ENCODE measurements at places on chromosomes 2 and 18.

DNA sequence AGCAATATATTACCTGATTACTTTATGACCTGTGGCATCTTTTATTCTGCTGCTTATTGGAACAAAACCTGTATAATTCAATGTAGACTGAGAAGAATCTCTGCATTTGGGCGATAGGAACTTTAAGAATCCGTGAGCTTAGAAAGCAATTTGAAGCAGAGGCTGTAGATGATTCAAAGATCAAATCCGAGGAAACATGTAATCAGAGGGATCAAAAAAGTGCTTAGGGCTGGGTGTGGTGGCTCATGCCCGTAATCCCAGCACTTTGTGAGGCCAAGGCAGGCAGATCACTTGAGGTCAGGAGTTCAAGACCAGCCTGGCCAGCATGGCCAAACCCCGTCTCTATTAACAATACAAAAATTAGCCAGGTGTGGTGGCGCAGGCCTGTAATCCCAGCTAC lies 198.4 kb downstream of the MTX2 start:
- H3K4me3 ChIP-seq: no peak overlapping the region
- H3K36me3 ChIP-seq: no peaks in the 10 kb centered on the region
- DNase-seq: no peak
- no peak overlapping the region for H3K27ac ChIP-seq

GRCh38 chr2:28975671-28976070 lies 5.4 kb upstream of the TOGARAM2 start:
- no peak for DNase-seq
- peaks cover 2% of the 10 kb centered on the region for H3K27me3 ChIP-seq
- no peak overlapping the region for H3K4me3 ChIP-seq
- peaks cover 5% of the 10 kb centered on the region for H3K4me1 ChIP-seq
- H3K27ac ChIP-seq: no peak overlapping the region
- no peaks in the 10 kb centered on the region for H3K36me3 ChIP-seq

DNA sequence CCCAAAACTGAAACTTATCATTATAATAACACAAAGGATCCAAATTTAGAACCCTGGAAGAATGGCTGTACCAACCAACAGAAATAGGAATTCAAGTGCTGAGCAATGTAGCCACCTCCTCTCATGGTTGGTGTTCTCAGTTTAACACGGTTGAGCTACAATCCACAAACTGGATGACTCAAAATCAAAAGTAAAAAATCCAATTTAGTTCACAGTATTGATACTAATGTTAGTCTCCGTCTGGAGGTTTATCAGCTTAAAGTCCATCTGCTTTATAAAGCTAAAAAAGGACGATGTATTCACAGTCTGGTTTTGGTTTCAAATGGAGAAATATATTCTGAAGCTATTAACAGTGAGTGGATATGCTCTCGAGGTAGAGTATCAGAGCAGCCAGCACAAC lies 40.5 kb downstream of the CNTNAP5 start:
- H3K36me3 ChIP-seq: no peaks in the 10 kb centered on the region
- DNase-seq: no peak
- H3K4me1 ChIP-seq: no peaks in the 10 kb centered on the region
- no peaks in the 10 kb centered on the region for H3K27me3 ChIP-seq

DNA sequence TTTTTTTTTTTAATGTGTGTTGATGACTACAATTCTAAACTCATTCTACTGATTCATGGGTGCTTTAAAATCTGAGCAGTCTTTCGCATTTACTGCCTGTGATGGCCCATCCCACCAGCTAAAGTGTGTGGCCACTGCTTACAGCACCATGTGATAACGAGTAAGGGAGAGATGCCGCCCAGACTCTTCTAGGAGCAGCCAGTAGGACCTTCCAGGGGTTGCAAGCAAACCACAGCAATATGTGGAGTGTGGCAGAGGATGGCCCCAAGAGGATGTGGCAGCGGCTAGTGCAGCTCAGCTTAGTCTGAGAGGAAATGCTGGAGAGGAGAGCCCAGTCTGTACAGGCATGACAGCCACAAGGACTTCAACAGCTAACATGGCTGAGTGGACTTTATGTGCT lies 14.9 kb downstream of the IL1B start:
- H3K36me3 ChIP-seq: no peaks in the 10 kb centered on the region
- peak overlapping the region; percentile 8 for H3K4me3 ChIP-seq
- H3K27me3 ChIP-seq: no peaks in the 10 kb centered on the region
- peak; percentile 48 for DNase-seq
- peak overlapping the region; percentile 2 for H3K27ac ChIP-seq

DNA sequence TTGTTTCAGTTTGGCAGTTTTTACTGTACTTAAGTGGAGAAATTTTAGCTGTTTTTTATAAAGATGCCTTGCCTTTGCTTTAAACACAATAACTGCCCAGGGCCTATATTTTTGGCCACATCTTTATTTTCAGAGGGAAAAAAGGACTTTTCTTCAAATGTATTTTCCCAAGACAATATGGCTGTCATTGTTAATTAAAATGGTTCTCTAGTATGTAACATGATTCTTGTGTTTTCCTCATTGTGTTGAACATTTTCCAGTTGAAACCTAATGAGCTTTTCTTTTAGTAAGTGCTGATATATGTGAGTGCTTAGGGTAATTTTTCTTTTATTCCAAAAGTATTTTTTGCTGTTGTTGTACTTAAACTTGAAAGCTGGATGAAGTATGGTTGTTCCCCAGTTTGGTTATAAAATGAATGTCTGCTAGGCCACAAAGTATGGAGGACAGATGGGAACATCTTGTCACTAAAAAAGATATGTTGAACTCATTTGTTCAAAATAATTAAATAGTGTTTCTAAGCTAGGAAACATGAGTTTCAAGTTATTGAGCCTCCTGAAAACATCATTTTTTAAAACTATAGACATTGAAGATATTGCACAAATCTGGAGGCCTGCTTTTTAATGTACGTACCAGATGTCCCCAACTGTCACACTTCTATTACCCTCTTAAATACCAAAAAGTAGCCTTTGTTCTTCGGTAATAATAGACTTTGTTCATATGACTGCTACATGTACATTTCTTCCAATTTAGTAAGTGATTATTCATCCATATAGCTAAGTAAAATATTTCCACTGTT lies 147.5 kb upstream of the DAPL1 start:
- no peaks in the 10 kb centered on the region for H3K27me3 ChIP-seq
- no peak overlapping the region for H3K27ac ChIP-seq
- no peak overlapping the region for H3K4me3 ChIP-seq
- no peaks in the 10 kb centered on the region for H3K36me3 ChIP-seq
- no peak for DNase-seq

- H3K36me3 ChIP-seq: no peaks in the 10 kb centered on the region
- H3K4me3 ChIP-seq: no peak overlapping the region
- H3K27me3 ChIP-seq: peaks cover 2% of the 10 kb centered on the region
- H3K4me1 ChIP-seq: no peaks in the 10 kb centered on the region
Observed at GRCh38 chr2:213162516-213163118, 11.2 kb upstream of the IKZF2 start.

DNA sequence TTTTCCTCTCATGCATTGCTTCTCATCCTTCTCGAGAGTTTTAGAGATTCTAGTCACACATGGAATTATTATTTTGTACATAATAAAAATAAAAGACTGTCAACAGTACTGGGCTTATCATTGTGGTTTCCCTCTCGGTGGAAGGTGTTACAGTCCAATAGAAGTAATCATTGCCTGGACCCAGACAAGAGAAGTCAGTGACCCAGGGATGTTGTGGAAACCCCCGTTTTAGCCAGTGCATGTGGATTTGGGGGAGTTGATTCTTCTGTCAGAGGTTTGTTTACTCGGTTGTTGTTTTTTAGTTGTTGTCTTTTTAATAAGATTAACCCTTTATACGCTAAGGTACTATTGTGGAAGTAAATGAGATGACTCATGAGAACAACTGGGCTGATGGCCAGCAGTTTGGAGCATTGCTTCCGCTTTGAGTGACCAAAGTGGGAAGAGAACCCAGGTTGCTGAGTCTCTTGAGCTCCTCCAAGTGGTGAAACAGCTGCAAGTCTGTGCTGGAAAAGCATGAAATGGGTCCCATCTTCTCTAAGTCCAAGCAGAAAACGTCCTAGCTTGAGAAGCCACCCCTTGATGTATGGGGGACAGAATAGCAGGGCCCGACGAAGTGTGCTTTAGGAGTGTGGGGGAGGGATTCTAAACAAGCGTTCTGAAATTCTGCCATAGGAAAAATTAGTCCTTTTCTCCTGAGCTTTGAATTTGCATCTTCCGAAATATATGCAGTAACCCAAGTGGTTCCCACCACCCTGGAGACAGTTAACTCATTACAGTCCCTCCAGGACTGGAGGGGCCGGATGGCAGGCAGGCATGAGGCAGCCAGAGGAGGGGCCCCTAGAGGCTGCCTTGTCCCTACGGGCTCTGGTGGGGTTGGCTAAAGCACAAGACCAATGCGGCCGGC lies 61.8 kb upstream of the GPR45 start:
- no peak for DNase-seq
- no peaks in the 10 kb centered on the region for H3K4me1 ChIP-seq
- H3K27ac ChIP-seq: no peak overlapping the region
- no peaks in the 10 kb centered on the region for H3K36me3 ChIP-seq
- H3K27me3 ChIP-seq: peaks cover 3% of the 10 kb centered on the region
- no peak overlapping the region for H3K4me3 ChIP-seq

DNA sequence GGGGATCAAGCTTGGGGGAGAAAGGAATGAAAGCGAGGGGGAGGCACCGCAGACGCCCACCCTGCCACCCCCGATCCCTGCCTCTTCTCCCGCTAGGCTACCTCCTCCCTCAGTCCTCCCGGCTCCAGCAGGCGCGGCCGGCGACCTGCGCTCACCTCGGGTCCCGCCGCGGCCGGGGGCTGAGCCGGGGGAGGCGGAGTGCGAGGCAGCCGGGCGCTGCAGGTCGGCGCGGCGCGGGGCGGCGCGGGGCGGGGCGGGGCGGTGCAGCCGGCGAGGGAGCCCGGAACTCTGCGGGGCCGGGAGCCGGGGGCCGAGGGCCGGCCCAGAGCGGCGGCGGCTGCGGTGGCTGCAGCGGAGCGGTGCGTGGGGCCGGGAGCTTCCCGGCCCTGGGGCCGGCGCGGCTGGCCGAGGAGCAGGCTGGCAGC lies 477 bp downstream of the ACVR1 start:
- peak overlapping the region; percentile 90 for H3K27ac ChIP-seq
- H3K4me1 ChIP-seq: peaks cover 52% of the 10 kb centered on the region
- H3K4me3 ChIP-seq: peak overlapping the region; percentile 93
- H3K36me3 ChIP-seq: peaks cover 20% of the 10 kb centered on the region
- no peaks in the 10 kb centered on the region for H3K27me3 ChIP-seq
- peak; percentile 70 for DNase-seq

DNA sequence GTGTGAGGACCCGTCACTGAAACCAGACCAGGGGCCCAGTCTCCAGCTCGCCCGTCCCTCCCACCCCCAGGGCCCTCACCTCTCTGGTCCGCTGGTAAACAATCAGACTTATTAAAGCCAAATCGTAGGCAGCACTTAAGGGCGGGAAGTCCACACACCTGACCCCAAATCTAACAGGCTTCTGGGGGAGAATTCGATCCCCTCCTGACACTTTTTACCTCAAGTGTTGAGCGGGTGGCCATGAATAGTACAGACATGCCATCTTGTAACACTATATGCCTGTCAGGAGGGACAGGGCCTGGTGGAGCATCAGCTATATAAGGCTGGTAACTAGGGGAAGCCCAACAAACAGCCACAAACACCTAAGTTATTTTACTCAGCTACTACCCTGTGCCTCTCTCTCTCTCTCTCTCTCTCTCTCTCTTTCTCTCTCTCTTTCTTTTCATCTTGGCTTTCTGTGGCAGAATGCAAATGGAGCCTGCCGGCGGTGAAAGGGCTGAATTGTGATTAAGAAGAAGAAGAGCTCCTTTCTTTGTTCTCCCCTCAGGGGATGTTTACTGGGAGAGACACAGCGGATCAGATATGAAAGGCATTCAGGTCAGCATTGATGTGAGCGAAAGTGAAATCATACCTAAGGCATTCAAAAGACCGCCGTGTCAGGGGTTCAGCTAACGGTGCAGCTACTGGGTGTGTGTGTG lies 9.5 kb downstream of the ZEB2 start:
- DNase-seq: no peak
- no peak overlapping the region for H3K27ac ChIP-seq
- peaks cover 26% of the 10 kb centered on the region for H3K4me1 ChIP-seq

- peaks cover 39% of the 10 kb centered on the region for H3K36me3 ChIP-seq
- DNase-seq: no peak
- H3K4me1 ChIP-seq: peaks cover 76% of the 10 kb centered on the region
Observed at GRCh38 chr2:197261808-197262226, 48.8 kb downstream of the ANKRD44 start.

DNA sequence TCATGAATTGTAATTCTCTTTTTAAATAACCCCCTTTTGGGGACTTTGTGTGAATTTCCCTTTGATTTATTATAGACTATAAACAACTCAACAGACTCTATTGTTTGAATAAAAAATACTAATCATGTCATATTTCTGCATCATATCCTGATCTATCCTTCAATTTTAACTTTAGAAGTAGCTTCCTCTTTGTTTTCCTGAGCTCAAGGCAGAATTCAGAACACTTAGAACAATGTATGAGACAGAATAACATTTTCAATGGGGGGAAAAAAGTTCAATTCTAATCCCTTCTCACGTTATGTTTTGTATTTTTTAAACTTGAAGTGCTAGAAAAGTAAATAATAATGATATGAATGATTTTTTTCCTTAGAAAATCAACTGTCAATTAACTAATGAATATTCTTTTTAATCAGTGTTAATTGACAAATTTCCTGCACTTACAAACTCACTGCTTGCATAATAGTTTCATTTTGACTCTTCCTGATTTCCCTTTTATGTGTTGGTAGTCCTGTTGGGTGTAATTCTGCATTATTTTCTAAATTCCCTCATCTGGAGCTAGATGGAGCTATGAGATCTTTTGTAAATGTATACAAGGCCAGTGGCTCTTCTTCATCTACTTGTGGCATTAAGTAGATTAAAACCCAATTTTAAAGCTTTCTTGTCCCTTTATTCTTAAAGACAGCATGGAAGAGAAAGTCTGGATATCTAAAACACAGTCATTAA lies 326.1 kb downstream of the PARD3B start:
- peaks cover 17% of the 10 kb centered on the region for H3K27me3 ChIP-seq
- peak overlapping the region; percentile 16 for H3K27ac ChIP-seq
- DNase-seq: no peak
- peaks cover 35% of the 10 kb centered on the region for H3K4me1 ChIP-seq
- peaks cover 24% of the 10 kb centered on the region for H3K36me3 ChIP-seq

GRCh38 chr2:205612636-205613035 lies 69.7 kb upstream of the NRP2 start:
- peak overlapping the region; percentile 83 for H3K27ac ChIP-seq
- no peaks in the 10 kb centered on the region for H3K27me3 ChIP-seq
- peak; percentile 87 for DNase-seq
- H3K36me3 ChIP-seq: peaks cover 2% of the 10 kb centered on the region
- H3K4me1 ChIP-seq: peaks cover 40% of the 10 kb centered on the region

Measured in T-helper 2 cell treated with Interferon-gamma antibody and Interleukin-4, amounts not matched to agents 5 μg/mL and 100 μg/mL, for 36 hours (primary cell).